ENCODE measurements at places on chromosomes 3 and 15.

GRCh38 chr3:182618981-182619591 lies 174.2 kb upstream of the ATP11B start:
- peak; percentile 72 for DNase-seq

GRCh38 chr3:9730657-9731205 lies 804 bp upstream of the BRPF1 start:
- DNase-seq = no peak

GRCh38 chr15:83323296-83323711 lies 38.8 kb upstream of the BNC1 start:
- peak; percentile 91 for DNase-seq

DNA sequence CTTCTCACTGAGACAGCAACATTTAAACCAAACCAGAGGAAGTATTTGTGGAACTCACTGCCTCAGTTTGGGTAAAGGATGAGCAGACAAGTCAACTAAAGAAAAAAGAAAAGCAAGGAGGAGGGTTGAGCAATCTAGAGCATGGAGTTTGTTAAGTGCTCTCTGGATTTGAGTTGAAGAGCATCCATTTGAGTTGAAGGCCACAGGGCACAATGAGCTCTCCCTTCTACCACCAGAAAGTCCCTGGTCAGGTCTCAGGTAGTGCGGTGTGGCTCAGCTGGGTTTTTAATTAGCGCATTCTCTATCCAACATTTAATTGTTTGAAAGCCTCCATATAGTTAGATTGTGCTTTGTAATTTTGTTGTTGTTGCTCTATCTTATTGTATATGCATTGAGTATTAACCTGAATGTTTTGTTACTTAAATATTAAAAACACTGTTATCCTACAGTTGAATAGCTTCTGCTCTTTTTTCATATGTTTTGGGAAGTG lies 23.3 kb downstream of the CLDN18 start:
- no peak for DNase-seq

GRCh38 chr3:108219336-108219735 lies 2.9 kb downstream of the IFT57 start:
- no peak for DNase-seq

DNA sequence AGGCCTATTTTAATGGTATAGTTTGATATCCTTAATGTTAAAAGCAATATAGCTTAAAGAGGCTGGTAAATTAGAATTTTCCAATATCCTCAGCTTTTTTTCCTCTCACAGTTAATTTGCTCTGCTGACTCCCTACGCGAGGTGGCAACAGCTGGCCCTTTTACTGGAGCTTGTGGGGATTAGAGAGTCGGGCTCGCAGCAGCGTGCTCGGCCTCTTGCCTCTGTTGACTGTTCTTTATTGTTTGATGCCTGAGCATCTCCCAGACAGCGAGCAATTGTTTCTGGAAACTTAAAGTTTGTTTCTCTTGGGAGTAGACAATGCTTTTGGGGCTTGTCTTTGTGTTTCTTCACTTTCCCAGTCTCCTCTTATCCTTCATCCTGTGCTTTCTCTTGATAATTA lies 80.8 kb downstream of the OPA1 start:
- no peak for DNase-seq

DNA sequence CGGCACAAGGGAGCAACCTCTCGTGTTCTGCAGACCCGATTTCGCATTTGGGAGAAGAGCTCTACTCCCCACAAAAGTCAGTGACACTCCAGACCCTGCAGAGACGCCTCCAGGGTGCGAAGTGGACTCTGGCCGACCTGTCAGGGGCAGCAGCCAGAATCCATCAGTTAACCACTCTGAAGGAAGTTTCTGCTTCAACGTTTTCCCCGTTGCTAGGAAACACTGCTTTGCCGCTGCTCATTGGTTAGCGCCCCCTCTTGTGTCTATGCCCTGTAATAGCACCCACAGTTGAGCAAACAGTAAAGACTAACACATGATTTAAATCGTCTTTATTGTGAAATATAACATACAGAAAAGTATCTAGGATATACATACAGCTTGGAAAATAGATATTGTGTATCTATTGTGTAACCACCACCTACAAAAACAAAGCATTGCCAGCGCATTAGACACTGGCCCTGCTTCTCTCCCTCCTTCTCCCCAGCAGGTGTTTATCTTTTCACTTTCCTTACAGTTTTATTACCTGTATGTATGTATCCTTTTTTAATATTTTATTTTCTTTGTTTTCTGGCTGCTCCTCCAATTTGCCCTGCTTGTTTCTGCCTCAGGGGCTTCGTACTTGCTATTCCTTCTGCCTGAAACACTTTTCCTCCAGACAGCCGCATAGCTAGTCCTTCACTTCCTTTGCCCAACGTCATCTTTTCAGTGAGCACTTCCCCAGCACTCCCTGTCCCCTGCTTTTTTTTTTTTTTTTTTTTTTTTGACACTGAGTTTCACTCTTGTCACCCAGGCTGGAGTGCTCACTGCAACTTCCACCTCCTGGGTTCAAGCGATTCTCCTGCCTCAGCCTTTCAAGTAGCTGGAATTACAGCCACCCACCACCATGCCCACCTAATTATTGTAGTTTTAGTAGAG lies 38.8 kb downstream of the TMEM40 start:
- DNase-seq = peak; percentile 79

DNA sequence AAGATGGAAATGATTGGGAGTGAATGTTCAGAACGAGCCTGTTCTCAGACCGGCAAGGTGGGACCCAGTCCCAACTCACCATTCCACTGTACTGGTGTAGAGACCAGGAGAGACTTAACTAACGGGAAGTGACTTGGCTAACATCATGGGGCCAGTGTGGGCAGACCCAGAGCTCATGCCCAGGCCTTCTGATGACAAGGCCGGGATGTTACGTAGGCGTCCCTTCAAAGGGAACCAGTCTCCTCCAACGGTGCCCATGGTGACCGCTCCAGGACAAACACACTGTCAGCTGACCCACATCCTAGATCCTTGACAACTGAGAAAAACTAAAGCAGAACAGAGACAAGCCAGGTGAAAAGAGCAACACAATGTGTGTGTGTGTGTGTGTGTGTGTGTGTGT lies 128.4 kb upstream of the HACD2 start:
- DNase-seq = no peak

DNA sequence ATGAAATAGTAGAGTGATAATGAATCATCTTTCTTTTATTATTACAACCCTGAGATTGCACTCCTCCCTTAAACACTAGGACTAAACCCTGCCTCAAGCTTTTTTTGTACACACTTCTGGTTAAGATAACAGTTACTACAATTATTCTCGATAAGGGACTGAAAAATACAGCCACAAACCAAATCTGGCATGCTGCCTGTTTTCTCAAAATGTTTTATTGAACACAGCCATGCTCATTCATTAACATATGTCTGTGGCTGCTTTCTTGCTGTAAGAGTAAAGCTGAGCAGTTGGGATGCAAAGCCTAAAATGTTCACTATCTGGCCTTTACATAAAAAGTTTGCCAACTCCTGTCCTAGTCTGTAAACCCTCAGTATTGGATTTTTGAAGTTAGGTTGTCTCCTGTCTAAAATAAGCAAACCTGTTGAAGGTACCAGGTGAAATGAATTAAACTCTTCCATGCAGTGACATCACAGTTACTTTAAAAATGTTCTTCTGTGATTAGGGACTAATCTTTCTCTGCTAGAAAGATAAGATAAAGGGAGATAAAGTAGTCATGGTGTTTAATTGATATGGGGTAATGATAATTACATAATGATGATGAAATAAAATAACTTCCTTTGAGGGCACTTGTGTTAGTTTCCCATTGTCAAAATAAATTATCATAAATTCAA lies 218.2 kb downstream of the STXBP5L start:
- no peak for DNase-seq

DNA sequence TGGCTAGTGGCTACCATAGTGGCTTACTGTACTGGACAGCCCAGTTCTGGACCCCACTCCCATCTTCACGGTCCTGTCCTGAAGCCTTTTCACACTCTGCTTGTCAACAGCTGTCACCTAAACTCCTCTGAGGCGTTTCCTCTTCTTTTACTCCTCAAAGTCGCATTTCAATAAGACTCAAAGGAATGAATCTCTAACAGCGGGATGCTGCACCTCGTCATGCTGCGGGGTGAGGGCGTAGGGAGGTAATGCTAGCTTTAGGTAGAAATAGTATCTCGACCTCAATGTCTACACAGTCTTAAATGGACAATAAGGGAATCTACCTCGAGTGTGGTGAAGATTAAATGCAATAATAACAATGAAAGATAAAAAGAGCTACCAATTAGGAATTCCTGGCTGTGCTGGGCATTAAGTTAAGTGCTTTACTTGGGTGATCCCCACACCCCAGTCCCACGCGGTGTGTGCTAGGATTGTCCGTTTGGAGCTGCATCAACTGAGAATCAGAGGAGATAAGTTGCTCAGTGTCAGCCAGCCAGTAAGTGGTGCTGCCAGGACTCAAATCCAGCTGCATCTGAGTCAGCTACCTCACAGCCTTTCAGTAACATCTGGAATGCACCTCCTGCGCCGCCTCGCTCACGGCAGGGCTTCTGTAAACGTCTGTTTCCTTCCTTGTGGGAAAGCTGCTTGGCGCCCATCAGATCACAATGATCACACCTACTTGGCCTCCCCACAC lies 14.0 kb downstream of the PLA2G4D start:
- DNase-seq = peak; percentile 8

DNA sequence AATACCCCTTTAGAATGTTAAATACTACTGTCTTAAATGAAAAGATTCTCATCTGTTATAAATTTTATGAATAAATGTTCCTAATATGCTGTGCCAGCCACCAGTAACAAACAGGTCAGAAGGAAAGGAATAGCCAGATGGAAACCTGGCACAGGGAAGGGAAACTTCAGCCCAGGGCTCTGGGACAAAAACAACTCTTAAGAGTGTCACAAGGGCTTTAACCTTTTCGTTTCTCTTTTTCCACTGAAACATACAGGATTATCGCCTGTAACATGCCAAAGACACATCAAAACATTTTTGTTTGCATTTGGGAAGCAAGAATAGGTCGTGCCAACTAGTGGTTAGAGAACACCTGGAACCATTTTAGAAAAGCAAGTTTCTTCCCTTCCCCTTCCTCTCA lies 109.0 kb upstream of the NEDD4 start:
- DNase-seq = no peak

DNA sequence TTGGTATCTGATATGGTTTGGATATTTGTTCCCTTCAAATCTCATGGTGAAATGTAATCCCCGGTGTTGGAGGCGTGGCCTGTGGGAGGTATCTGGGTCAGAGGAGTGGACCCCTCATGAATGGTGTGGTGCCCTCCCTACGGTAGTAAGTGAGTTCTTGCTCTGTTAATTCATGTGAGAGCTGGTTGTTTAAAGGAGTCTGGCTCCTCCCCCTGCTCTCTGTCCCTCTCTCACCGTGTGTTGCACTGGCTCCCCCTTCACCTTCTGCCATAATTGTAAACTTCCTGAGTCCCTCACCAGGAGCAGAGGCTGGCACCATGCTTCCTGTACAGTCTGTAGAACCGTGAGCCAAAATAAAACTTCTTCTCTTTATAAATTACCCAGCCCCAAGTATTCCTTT lies 246.9 kb upstream of the AGTR1 start:
- no peak for DNase-seq

Measured in astrocyte of the spinal cord (primary cell).